ENCODE measurements at places on chromosomes 12 and 14. TPM values are rescaled to one million over a fixed set of nuclear protein-coding genes. Genes with fewer than 3 reads are reported as not detected.

CD4 gene
- total RNA-seq = 1.5 TPM

DCD gene
- not detected for total RNA-seq

TSPAN8 gene
- not detected for total RNA-seq

ARHGAP9 gene
- not detected for total RNA-seq

KCNA5 gene
- not detected for total RNA-seq

KERA gene
- not detected for total RNA-seq

BAG5 gene
- total RNA-seq = 27.6 TPM

DEPDC4 gene
- 0.65 TPM for total RNA-seq

TOMM20L gene
- not detected for total RNA-seq

RAD51AP1 gene
- total RNA-seq = 1.8 TPM

TSPAN9 gene
- total RNA-seq = 49.6 TPM

ATL1 gene
- 5.6 TPM for total RNA-seq

MLEC gene
- total RNA-seq = 265 TPM

AJUBA gene
- 57.9 TPM for total RNA-seq

SLC7A7 gene
- 10.1 TPM for total RNA-seq

KLRC4 gene
- total RNA-seq = not detected

SOX5 gene
- total RNA-seq = 6.2 TPM

RNF41 gene
- 135 TPM for total RNA-seq

C1QL4 gene
- total RNA-seq = not detected

TBC1D30 gene
- 0.42 TPM for total RNA-seq

GRIP1 gene
- 3.6 TPM for total RNA-seq

FAM181A gene
- not detected for total RNA-seq

TBX5 gene
- total RNA-seq = under 0.01 TPM

Data from smooth muscle cell of the umbilical artery (primary cell).